ENCODE measurements at places on chromosomes 3 and 15.

DNA sequence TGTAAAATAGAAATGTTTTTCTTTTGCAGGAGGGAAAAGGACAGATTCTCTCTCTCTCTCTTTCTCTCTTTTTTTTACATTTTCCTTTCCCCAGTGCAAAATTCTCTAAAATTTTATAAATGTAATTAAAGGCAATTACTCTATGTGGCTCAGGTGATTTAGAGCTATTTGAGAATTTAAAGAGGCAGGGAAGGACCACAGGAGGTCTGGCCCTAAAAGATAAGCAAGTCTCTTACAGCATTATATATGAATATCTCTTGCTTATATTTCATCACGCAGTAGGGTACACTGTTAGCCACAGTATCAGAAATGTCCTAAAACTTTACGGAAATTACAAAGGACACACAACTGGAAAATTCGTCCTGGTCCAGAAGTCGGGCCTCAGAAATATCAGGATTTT, 70.5 kb upstream of the PPIB start:
- no peak for DNase-seq

GRCh38 chr15:95624616-95625361, 705.7 kb upstream of the NR2F2 start:
- no peak for DNase-seq

GRCh38 chr3:1971780-1972179, 126.9 kb upstream of the CNTN4 start:
- no peak for DNase-seq

DNA sequence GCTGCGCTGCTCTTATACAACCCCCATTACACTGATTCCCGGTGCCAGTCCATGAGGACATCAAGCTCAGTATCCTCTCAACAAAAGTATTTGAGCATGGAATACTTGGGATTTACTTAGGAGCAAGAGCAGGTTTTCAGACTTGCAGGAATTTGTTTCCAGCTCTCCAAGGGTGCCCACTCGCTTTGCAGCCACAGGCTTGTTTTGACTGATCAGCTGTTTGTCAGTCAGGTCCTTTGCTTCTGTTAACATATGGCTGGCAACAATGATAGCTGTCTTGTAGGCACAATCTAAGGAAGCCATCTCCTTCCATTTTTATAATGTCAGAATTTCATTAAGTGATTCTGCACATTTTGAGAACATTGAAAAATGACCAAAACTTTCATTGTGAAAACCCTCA, 38.2 kb upstream of the MCF2L2 start:
- no peak for DNase-seq

- DNase-seq: no peak
Measured at GRCh38 chr3:16430717-16431630, 82.5 kb downstream of the RFTN1 start.

DNA sequence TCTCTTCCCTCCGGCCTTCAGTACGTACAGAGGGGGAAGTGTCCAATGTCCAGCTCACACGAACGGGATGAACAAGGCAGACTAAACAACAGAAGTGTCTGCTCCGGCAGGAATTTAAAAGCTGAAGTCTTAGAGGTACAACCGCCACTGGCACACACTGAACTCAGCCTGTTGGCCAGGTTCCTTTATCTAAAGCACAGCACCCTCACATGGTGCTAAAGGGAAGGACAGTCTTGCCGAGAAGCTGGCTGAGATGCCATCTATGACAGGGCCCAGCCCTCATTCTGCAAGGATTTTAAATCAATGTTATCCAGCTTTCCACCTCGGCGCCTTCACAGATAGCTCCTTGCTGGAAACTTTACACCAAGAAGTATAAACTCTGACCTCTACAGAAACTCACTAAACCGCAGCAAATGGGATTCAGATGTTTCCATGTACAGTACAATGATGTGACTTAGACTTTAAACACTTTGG, 2.8 kb downstream of the ADAMTS17 start:
- no peak for DNase-seq
